ENCODE measurements at places on chromosomes 2 and 18.

GRCh38 chr2:196163285-196163684, 8.1 kb downstream of the STK17B start:
- no peak for DNase-seq

- peak; percentile 45 for DNase-seq
These were observed 796 bp downstream of the SPIRE1 start for GRCh38 chr18:12656938-12657683.

DNA sequence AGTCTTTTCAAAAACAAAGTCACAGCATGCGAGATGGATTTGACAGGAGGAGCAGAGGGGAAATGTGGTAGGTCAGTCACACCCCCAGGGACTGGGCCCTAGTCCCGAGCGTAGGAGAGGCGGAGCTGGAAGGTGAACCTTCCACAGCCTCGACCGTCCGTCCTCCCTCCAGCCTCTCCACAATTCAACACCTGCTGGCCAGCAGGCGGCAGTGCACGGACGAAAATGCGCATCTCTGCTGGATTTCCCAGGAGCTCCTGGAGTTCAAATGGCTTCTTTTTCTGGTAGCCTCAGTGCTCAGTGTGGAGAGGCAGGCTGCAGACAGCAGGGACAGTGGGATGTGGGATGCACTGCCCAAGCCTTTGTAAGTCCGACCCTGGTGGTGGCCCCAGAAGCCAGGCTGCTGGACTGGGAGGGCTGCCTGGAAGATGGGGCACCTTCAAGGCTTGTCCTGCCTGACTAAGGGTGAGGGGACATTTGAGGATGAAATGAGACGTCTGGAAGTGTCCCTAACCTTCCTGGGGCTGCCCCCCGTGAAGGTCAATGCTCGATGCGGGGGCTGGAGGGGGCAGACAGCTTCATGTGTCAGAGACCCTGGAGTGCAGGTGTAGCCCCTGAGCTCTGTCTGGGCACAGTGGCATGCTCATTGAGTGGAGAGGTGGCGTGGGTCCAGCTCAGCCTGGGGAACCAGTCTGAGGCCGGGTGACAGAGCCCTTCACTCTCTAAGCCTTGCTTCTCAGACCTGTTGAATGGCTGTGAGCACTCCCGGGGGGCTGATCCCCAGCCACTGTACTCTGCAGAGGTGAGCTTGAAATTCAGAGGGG, 189.5 kb downstream of the TFCP2L1 start:
- peak; percentile 37 for DNase-seq

- DNase-seq: no peak
These were observed 161.8 kb downstream of the LNPK start for GRCh38 chr2:175840256-175840655.

- no peak for DNase-seq
These were observed 109.1 kb downstream of the HAUS1 start for GRCh38 chr18:46213295-46213694.

DNA sequence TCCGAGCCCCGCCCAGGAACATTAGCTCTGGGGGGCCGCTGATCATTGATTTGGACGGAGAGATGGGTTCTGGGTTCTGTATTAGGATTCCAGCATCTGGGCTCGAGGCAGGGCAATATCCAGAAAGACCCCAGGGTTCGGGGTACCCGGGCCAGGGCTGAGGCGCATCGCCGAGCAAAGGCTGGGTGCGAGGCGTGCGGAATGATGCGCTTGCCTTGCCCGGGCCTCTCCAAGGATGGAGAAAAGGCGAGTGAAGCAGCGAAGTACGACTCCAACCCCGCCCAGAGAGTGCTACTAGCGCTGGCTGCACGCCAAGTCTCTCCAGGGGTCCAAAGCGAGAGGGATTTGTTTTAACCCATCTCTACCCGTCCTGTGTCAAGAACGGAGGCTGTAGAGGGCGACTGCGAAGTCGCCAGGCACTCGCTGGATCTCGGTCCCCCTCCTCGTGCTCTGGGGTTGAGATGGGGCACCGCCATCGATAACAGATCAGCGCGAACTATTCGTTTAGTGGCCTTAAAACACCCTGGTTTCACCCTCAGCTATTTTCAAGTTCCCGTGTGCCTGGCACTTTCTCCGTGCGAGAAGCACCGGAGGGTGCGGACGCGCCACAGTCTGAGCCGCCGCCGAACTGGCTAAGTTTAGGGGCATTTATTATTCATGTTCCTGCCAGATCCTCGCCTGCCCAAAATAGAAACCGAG, 1.9 kb downstream of the ADCYAP1 start:
- DNase-seq: peak; percentile 9

DNA sequence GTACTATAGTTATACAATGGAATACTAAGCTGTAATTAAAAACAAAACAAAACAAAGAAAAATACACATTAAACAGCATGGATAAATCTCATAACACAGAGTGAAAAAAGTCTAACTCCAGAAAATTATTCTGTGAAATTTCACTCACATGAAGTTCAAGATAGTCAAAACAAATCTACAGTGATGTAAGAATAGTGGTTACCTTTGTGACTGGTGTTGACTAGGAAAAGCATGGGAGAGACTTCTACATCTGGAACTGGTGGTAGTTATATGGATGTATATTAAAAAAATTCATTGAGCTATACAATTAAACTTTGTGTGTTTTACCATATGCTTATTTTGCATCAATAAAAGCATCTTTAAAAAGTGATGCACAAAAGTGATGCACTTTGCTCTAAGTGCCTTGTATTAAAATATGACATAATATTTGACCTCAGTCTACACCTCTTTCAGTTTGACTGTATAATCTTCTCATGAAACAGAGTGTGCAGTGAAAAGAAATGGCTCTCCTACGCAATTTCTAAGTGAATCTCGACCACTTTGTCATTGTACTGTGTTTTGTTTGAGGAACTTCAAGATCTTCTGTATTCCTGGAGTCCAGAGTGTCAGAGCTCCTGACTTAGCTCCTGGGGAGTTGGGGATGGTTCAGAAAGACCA, 28.0 kb downstream of the STAT4 start:
- DNase-seq: no peak

DNA sequence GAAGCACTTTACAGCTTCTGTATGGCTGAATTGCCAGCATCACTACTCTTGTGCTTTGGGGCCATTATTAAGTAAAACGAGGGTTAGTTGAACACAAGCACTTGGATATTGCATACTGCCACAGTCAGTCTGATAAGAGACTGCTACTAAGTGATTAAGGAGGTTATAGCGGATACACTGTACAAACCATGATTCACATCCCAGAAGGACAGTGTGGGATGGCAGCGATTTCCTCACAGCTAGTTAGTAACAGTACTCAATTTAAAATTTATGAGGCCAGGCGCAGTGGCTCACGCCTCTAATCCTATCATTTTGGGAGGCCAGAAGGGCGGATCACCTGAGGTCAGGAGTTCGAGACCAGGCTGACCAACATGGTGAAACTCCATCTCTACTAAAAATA, 2.6 kb upstream of the BMPR2 start:
- no peak for DNase-seq

- no peak for DNase-seq
These were observed 87.9 kb upstream of the PNPT1 start for GRCh38 chr2:55781542-55781941.

DNA sequence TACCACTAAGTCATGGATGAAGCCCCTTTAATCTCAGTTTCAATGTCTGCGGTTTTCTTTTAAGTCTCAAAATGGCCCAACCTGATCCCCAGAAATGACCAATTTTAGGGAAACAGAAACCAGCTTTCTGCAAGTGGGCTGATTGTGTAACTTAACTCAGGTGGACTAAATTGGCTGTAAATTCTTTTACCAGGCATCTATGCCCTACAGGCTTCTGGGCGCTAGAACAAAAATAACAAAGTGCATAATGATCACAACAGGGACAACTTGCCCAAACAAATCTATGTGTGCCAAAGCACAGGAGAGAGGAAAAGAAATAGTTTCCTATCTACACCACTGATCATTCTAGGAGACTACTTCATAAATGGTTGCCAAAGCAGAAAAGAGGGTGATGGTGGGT, 112.3 kb upstream of the SETBP1 start:
- DNase-seq: no peak

DNA sequence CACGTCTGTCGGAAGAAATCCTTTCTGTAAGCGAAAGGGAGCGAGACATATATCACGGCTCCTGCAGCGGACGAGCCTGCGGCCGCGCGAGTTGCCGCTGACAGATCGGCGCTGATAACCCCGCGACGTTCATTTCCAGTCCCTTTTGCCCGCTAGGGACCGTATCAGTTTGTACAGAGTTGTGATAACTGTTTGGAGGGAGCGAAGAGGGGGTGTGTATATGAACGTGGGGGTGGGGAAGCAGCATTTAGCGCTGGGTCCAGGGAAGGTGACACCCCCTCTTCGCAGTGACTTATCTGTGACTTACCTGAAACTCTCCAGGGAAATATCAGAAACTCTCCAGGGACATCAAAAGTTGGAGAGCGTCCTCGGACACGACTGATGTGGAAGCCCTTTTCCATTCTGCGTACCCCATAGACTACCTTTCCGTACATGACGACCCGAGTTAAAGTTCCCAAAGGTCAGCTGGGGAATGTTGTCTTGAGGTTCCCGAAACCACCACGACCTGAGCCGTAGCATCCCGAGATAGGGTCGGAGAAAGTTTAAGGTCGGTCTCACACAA, 948 bp upstream of the GATA6 start:
- no peak for DNase-seq

- no peak for DNase-seq
These were observed 74.8 kb upstream of the RIOK3 start for GRCh38 chr18:23378302-23378686.

GRCh38 chr2:98579926-98580325, 28.4 kb downstream of the COA5 start:
- no peak for DNase-seq

DNA sequence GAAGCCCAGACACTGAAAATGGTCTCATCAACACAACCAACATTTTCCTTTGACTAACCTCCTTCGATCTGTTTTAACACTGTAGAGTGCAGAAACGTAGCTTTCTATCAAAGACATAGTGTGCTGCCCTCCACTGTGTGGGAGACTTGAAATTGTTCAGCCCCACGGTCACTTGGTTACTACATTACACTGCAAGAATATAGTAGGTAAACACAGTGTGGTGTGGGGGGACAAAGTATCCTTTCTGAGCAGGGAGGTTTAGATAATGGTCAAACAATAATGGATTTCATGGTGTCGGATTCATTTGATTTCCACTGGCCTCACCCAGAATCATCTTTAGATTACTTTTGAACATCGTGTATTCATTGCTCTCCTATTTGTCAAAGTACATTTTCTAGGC, 181.0 kb downstream of the ERBB4 start:
- DNase-seq: no peak

DNA sequence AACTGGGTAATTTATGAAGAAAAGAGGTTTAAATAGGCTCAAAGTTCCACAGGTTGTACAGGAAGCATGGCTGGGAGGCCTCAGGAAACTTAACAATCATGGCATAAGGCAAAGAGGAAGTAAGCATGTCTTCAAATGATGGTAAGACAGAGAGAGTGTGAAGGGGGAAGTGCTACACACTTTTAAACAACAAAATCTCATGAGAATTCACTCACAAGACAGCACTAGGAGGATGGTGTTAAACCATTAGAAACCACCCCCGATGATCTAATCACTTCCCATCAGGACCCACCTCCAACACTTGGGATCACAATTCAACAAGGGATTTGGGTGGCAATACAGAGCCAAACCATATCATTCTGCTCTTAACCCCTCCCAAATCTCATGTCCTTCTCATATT, 34.9 kb downstream of the CFAP210 start:
- no peak for DNase-seq

DNA sequence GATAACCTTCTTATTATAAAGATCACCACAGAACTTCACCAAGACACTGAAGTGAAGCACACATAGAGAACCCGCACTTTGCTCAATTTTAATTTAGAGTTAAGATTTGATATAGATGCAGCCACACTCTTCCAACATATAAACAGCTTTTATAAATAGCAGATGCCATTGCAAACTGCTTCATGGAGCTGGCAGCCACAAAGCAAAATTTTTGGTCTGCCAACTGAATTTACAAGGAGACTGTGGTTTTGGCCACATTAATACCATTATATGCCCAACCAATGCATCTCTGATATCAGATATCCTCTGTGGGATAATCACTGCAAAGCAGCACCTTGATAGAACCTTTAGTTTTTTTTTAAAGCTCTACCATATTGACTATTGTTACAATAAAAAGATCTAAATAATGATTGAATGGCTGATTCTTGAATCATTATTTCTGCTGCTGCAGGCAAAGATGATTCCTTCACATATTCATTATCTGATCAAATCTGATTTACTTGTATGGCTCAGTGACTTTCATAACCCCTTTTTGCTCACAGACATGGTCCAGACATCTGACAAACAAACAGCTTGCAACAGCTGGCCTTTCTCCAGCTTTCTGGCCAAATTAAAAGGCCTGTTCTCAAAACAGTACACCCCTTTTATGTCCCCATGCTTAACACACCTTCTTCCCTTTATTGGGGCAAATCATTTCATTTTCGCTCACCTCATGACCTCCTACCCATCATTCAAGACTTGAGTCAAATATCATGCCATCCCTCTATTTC, 88.4 kb downstream of the METTL4 start:
- DNase-seq: no peak

DNA sequence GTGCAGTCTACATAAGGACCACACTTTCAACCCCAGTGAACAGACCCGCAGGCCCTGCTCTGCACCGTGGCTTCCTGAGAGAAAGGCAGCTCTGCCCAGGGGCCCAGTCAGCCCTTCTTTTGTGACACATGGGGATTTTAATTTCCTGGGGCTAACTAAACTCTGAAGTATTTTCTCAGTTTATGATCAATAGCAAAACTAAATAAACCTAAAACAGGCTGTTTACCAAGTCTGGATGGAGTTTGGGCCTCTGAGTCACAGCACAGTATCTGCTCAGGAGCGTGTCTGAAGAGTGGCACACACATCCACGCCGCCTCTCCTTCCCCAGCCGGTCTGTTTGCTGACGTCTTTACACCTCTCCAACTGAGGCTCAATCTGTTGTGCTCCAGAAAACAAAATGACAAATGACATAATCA, 72.3 kb downstream of the LDLRAD4 start:
- DNase-seq: no peak

DNA sequence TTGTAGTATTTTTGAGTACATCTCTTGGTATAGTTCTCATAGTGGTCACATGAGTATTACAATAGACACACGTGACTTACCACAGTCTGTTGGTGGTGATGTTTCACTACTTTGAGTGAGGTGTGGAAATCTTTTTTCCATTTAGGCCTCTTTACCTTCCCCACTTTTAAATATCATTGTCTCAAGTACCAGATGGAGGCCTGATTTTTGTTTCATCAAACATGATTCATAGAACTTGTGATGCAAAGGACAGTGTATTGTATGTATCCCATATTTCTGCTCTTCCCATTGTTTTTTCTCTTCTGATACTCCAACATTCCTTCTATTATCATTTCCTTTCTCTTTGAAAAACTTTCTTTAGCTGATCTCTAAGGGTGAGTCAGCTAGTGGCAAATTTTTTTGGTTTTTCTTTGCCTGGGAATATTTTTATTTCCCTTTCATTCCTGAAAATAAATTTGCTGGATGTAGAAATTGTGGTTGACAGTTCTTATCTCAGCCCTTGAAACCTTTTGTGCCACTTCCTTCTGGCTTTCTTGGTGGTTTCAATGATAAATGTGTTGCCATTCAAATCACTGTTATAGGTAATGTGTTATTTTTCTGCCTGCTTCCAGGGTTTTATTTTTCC, 32.8 kb downstream of the RFX8 start:
- DNase-seq: no peak

GRCh38 chr18:13608791-13609532, 117.4 kb downstream of the FAM210A start:
- no peak for DNase-seq

GRCh38 chr2:99348173-99348572, 11.0 kb downstream of the EIF5B start:
- DNase-seq: no peak

Data from GM19239 (cell line).